ENCODE measurements at places on chromosomes 1 and 21.

- no peak for DNase-seq
Measured at GRCh38 chr21:42505090-42505726, 8.4 kb upstream of the SLC37A1 start.

DNA sequence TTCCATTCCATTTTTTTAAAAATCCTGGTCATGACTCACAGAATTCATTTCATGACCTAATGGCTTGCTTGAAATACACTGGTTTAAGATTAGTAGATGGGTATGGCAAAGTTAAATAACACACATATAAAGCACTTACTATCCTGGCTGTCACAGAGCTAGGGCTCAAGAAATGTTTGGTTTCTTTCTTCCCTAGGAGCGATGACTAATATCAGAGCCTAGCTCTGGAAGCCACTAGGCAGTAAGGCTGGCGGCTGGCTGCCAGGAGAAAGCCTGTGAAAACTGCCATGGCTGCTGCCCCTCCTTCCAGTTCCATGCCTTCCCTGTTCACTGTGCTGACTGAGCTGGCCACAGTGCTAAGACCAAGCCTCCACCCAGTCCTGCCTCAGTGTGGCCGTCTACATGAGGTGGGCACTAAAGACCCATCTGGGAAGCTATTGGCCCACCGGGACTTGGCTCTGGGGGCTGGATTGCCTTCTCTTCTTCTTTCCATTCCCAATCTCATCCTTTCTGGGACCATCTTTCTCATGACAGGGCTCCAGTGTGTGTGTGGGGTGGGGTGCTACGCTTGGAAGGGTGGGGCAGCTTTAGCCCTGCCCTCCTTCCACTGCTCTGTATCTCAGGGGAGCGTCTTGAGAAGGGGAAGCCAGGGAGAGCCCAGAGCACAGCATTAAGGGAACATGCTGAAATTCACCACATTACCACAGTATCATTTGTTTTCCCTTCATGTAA is 10.8 kb upstream of the ASCL5 start:
- no peak for DNase-seq

DNA sequence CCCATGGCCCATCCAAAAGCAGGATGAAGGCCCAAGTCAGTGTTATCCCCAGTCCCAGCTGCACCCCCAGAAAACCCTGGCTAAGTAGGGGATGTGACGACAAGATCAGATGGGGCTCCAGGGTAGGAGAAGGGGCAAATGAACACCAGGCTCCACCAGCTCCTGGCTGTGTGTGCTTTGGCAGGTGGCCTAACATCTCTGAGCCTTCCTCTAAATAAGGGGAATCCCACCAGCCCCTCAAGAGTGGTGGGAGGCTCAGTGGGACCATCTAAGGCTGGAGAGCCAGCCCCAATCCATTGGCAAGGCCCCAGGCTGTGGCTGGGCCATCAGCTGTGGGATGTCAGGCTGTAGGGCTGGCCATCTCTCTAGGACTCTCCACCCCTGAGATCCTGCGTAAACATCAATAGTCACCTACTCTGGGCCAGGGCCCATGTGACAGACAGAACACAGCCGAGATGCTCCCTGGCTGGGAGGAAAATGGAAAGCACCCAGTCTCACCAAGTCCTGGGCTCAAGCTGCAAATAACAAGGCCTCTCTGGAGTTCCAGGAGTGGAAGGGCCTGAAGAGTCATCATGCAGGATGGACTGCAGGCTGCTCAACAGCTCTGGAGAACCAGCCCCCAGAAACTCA is 7.5 kb downstream of the SDC3 start:
- DNase-seq: no peak

- no peak for DNase-seq
Measured at GRCh38 chr21:18157406-18157805, 87.2 kb upstream of the CHODL start.

Data from right forelimb (tissue), 1 donor.